ENCODE measurements at places on chromosomes 4 and X.

- no peak for DNase-seq
These were observed 167.2 kb upstream of the WDR1 start for GRCh38 chr4:10283761-10284160.

GRCh38 chr4:138875891-138876608 is 139.5 kb upstream of the NOCT start:
- no peak for DNase-seq

GRCh38 chr4:112648263-112649054 is 11.5 kb downstream of the LARP7 start:
- DNase-seq: no peak

DNA sequence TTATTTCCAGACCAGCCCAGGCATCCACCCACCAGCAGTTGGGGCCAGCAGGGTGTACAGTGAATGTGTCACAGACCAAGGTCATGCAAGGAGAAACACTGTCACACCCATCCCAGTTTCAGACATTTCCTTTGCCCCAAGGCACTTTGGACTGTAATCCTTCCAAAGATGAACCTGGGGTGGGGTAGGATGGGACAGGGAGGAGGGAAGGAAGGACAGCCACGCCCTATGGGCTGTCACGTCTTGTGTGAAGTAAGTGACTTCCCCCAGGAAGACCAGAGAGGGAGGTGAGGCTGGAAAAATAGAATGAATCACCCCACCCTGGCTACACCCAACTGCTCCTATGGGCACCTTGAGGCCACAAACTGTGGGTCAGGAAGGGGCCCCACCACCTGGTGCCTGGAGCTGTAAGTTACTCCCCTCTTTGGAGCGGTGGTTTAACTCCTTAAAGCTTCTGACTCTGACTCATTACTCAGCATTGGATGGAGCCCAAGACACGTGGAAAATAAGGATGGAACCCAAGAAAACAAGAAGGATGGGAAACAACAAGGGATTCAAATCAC is 349.9 kb upstream of the KLF3 start:
- DNase-seq: no peak

GRCh38 chrX:1581132-1581531 is 10.3 kb upstream of the AKAP17A start:
- peak; percentile 55 for DNase-seq

DNA sequence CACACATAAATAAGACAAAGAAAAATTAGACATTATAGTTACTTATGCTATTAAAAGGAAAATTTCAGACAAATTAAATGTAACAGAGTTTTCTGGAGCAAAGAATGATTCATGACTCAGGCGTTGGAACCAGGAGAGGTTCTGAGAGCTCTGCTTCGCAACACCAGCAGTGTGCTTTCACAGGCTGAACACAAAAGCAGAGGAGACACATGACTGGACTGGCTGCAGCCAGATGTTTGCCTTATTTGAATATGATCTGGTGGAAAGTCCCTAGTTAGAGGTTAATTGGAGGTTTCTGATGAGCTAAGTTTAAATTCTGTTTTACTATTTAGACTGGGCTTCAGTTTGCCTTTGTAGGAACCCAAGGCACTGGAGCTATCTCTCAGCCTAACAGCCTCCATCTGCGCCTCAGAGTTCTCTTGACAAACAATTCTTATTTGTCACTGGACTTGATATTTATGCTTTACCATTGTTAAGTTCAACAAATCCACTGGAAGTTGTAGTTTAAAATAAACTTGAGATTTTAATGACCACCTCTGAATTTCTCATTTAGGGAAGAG is 16.2 kb downstream of the BOD1L1 start:
- DNase-seq: no peak

DNA sequence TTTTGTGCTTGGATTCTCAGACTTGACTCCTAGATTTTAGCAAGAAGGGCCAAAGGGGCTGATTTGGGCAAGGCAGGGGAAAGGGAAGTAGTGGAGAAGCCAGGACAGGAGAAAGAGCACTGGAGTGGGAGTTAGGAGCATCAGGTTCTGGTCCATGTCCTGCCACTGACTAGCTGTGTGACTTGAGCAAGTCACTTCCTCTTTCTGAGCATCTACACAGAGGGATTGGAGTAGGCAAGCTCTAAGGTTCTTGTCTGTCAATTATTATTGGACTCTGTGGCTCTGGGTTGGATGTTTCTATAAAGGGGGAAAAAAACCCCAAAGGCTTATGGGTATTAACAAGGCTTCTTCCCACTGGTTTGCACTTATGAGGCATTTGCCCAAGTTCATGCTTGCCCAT is 24.4 kb downstream of the PLAC1 start:
- DNase-seq: no peak

DNA sequence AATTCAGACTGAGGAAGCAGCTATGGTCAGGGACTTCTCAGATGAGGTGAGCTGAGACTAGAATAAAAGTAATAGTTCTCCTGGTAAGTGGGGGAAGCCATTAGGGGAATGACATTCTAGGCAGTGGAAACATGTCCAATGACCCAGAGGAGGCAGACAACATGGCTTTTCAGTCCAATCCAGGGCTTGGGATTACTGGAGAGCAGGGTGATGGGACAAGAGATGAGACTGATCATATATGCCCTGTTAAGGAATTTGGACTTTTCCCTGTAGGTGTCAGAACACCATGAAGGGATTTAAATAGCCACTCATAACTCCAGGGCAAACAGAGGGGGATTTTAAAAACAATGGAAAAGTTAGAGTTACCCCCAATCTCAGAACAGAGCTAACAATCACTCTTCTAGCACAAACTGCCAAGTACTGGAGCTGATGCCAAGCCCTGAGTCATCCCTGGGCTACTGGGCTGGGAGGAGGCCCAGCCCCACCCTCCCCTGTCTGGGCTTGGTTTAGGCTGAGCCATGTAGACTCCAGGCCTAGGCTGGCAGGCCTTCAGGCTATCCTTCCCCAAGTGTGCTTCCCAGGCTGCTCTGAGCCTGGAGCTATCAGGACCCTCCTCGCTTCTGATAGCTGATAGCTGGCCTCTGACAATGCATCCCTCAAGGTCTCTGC is 22.7 kb upstream of the MSN start:
- DNase-seq: no peak

DNA sequence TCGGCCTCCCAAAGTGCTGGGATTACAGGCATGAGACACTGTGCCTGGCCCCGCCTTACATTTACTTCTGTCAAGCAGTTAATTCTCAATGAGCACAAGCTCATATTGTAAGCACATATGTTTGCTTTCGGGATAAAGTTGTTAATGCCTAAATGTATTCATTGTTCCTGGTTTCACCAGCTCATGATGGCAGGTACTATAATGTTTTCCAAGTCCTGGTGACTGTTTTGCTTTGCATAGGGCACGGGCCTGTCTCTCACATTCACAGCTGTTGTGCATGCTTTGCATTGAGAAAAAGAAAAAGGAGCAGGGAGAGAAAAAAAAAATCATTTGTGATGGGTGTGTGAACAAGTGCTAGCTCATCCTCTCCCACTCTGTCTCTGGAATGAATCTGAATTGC is 661.2 kb upstream of the TENM3 start:
- no peak for DNase-seq

DNA sequence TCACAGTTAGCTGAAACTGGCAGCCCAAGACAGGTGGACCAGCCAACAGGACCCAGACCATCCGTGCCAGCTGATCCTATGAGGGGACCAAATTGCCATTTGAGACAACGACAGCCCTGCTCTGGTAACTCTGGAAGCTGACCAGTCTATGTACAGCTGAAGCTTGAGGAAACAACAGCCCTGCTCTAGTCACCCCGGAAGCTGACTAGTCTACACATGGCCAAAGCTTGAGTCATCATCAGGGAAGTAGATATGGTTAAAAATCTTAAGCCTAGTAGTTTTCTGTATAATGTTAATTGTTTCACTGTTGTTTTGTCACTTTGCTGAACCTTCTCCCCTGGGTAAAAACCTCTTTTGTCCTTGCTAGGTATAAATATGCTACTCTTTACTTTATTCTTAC is 905.4 kb upstream of the NDST4 start:
- DNase-seq: no peak

DNA sequence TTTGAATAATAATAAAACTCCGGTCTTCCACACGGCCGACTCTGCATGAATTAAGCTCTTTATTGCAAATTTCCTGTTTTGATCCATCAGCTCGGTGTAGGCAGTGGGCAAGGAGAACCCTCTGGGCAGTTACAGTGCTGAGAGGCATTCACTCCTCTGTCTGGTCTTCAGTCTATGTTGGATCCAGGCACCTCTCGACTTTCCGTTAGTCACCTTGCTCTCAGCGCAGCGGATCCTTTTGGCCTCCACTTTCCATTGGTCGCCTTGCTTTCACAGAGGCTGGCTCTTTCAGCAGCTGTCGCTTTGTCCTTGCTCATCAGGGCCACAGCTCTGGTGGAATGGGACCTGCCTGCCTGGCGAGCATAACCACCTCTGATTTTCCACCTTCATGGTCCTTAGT is 52.9 kb downstream of the TRMT44 start:
- DNase-seq: no peak

GRCh38 chr4:7173841-7174449 is 18.4 kb upstream of the SORCS2 start:
- DNase-seq: no peak

DNA sequence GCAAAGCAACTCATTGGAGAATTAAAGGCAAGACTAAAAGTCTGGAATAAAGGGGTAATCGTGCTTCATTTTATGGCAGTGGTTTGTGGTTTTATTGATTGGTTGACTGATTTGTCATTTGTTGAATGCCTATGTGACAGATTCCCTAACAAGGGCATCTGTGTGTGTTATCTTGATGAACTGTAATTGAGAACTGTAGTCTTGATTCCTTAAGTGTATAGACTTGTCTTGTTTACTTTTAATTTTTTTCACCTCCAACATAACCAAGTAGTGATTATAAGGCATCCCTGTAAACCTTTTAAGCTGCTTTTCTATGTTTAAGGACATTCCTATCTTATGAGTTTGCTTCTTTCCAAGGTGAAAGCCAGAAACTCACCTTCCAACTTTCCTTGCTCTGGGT is 216.0 kb upstream of the TAPT1 start:
- DNase-seq: no peak

DNA sequence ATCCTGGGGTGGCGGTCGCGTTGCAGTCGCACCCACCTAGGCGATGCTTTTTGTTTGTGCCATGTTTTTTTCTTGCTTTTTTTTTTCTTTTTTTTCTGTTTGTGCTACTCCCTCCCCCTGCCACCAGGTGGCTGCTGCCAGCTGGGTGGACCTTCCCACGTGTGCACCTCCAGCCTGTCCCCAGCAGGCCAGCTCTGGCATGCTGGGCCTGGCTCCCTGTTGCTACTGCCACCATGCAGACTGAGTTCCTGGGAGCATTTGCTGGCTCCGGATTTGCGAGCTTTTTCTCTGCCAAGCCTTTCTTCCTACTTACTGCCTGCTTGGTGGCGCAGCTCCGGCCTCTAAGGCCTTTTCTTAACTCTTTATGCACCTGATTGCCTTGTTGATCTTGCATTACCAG is 161.2 kb upstream of the WDFY3 start:
- DNase-seq: peak; percentile 94

- DNase-seq: no peak
These were observed 76.6 kb downstream of the PRKX start for GRCh38 chrX:3636803-3637202.

- peak; percentile 57 for DNase-seq
These were observed at the start of gene RENBP for GRCh38 chrX:153944140-153944799. TSS of gene RENBP (minus strand) at chrX:153944643. CDS start at chrX:153944610, 33 bp downstream.

DNA sequence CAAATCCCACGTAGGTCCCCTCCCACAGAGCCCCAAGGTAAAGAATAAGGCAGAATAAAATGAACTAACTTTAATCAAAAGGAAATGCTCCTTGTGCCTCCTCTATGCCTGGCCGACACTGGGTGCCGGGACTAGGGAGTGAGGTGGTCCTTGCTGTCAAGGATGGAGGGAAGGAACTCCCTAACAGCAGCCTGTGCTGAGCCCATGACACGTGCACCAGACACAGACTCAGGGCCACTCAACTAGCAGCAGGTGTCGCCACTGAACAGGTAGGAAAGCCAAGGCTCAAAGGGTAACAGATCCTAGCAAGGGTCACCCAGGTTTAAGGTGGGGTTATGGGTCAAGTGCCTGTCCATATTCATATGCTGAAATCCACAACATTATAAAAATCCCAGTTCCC is 29.2 kb downstream of the MSX1 start:
- no peak for DNase-seq

- DNase-seq: no peak
These were observed 39.3 kb upstream of the WNK3 start for GRCh38 chrX:54397113-54397512.

GRCh38 chr4:40564004-40564403 is 65.7 kb downstream of the RBM47 start:
- no peak for DNase-seq

- no peak for DNase-seq
These were observed 1108.2 kb downstream of the PCDH18 start for GRCh38 chr4:136424052-136424451.

Data from SK-N-DZ (cell line).